Activated CD8-positive, alpha-beta memory T cell treated with anti-CD3 and anti-CD28 coated beads, Interleukin-2, amount 10 ng/mL, durations not matched to agents 7 days and 5 days (primary cell): ENCODE measurements at places on chromosomes 6 and 20.
A peak's percentile ranks its signal among the peaks of the same experiment; 100 is the strongest.

GRCh38 chr6:161711938-161712337 is 438.1 kb upstream of the AGPAT4 start:
- no peaks in the 10 kb centered on the region for H3K4me1 ChIP-seq
- H3K27me3 ChIP-seq: no peaks in the 10 kb centered on the region
- no peaks in the 10 kb centered on the region for H3K36me3 ChIP-seq
- DNase-seq: no peak
- H3K27ac ChIP-seq: no peak overlapping the region
- H3K4me3 ChIP-seq: no peak overlapping the region

- H3K27ac ChIP-seq: no peak overlapping the region
- H3K4me3 ChIP-seq: no peak overlapping the region
- DNase-seq: no peak
- no peaks in the 10 kb centered on the region for H3K4me1 ChIP-seq
- no peaks in the 10 kb centered on the region for H3K27me3 ChIP-seq
Measured at GRCh38 chr20:6855796-6856195, 88.3 kb downstream of the BMP2 start.

- no peak for DNase-seq
- no peaks in the 10 kb centered on the region for H3K36me3 ChIP-seq
- H3K27ac ChIP-seq: no peak overlapping the region
- H3K27me3 ChIP-seq: no peaks in the 10 kb centered on the region
- H3K4me1 ChIP-seq: no peaks in the 10 kb centered on the region
Measured at GRCh38 chr6:39353698-39354315, 31.3 kb upstream of the KCNK16 start.

- no peak overlapping the region for H3K27ac ChIP-seq
- H3K27me3 ChIP-seq: no peaks in the 10 kb centered on the region
- peaks cover 57% of the 10 kb centered on the region for H3K36me3 ChIP-seq
- H3K4me3 ChIP-seq: no peak overlapping the region
- DNase-seq: no peak
- H3K4me1 ChIP-seq: peaks cover 10% of the 10 kb centered on the region
Measured at GRCh38 chr6:144493035-144493910, 208.1 kb downstream of the UTRN start.

- DNase-seq: no peak
- H3K4me3 ChIP-seq: no peak overlapping the region
- no peaks in the 10 kb centered on the region for H3K27me3 ChIP-seq
- H3K27ac ChIP-seq: no peak overlapping the region
- H3K4me1 ChIP-seq: no peaks in the 10 kb centered on the region
- H3K36me3 ChIP-seq: no peaks in the 10 kb centered on the region
Measured at GRCh38 chr6:86192123-86192522, 549.4 kb upstream of the SYNCRIP start.

GRCh38 chr6:128723667-128724066 is 159.3 kb upstream of the LAMA2 start:
- no peaks in the 10 kb centered on the region for H3K36me3 ChIP-seq
- H3K4me3 ChIP-seq: no peak overlapping the region
- no peak for DNase-seq
- no peak overlapping the region for H3K27ac ChIP-seq
- peaks cover 30% of the 10 kb centered on the region for H3K27me3 ChIP-seq

- peaks cover 8% of the 10 kb centered on the region for H3K4me1 ChIP-seq
- no peak overlapping the region for H3K4me3 ChIP-seq
- H3K27me3 ChIP-seq: peaks cover 59% of the 10 kb centered on the region
- H3K27ac ChIP-seq: no peak overlapping the region
Measured at GRCh38 chr6:170285482-170285881, 5.4 kb downstream of the DLL1 start.

- no peaks in the 10 kb centered on the region for H3K36me3 ChIP-seq
- DNase-seq: no peak
- H3K27ac ChIP-seq: no peak overlapping the region
- H3K4me1 ChIP-seq: no peaks in the 10 kb centered on the region
- peaks cover 19% of the 10 kb centered on the region for H3K27me3 ChIP-seq
Measured at GRCh38 chr6:47400581-47400980, 77.0 kb upstream of the CD2AP start.

GRCh38 chr6:48994811-48995210 is 468.2 kb downstream of the MMUT start:
- H3K27me3 ChIP-seq: no peaks in the 10 kb centered on the region
- no peak overlapping the region for H3K4me3 ChIP-seq
- no peaks in the 10 kb centered on the region for H3K4me1 ChIP-seq
- H3K27ac ChIP-seq: no peak overlapping the region
- H3K36me3 ChIP-seq: no peaks in the 10 kb centered on the region

DNA sequence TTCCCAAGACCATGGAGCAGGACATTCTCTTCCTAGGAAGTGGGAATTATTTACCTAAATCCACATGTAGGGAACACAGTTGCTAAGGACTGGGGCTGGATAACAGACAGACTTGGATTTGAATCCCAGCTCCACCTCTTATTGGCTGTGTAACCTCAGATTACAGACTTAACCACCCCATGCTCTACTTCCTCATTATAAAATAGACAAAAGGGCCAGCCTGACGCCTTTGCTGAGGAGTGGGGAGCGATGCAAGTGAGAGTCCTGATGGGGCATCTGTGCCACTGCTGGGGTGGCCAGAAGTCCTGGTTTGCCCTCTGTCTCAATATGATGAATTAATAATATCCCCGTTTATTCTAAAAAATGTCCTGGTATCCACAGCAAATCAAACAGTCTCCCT is 46.8 kb downstream of the SPATA2 start:
- no peak overlapping the region for H3K27ac ChIP-seq
- no peaks in the 10 kb centered on the region for H3K27me3 ChIP-seq
- no peak overlapping the region for H3K4me3 ChIP-seq
- no peak for DNase-seq
- peaks cover 12% of the 10 kb centered on the region for H3K36me3 ChIP-seq

GRCh38 chr20:61430228-61430624 is 178.2 kb downstream of the CDH4 start:
- H3K27ac ChIP-seq: no peak overlapping the region
- no peaks in the 10 kb centered on the region for H3K4me1 ChIP-seq
- H3K4me3 ChIP-seq: no peak overlapping the region
- DNase-seq: no peak

DNA sequence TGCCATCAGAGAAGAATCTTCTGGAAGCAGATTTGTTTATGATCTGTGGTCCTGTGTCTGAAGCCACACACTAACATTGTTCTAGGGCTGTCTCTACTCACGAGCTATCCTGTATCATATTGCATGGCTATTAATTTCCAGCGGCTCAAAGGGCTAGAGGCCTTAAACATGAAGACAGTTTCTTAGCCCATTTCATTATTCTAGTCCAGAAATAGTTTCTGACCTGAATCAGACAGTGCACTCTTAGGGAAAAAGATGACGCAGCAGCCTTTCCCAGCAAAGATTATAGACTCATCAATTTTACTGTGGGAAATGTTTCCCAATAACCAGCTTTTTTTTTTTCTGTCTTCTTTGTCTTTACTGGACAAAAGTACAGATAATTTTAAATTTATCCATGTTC is 105.3 kb upstream of the SUPT3H start:
- no peaks in the 10 kb centered on the region for H3K27me3 ChIP-seq
- peaks cover 30% of the 10 kb centered on the region for H3K4me1 ChIP-seq
- peaks cover 1% of the 10 kb centered on the region for H3K36me3 ChIP-seq
- DNase-seq: no peak
- no peak overlapping the region for H3K27ac ChIP-seq
- no peak overlapping the region for H3K4me3 ChIP-seq

DNA sequence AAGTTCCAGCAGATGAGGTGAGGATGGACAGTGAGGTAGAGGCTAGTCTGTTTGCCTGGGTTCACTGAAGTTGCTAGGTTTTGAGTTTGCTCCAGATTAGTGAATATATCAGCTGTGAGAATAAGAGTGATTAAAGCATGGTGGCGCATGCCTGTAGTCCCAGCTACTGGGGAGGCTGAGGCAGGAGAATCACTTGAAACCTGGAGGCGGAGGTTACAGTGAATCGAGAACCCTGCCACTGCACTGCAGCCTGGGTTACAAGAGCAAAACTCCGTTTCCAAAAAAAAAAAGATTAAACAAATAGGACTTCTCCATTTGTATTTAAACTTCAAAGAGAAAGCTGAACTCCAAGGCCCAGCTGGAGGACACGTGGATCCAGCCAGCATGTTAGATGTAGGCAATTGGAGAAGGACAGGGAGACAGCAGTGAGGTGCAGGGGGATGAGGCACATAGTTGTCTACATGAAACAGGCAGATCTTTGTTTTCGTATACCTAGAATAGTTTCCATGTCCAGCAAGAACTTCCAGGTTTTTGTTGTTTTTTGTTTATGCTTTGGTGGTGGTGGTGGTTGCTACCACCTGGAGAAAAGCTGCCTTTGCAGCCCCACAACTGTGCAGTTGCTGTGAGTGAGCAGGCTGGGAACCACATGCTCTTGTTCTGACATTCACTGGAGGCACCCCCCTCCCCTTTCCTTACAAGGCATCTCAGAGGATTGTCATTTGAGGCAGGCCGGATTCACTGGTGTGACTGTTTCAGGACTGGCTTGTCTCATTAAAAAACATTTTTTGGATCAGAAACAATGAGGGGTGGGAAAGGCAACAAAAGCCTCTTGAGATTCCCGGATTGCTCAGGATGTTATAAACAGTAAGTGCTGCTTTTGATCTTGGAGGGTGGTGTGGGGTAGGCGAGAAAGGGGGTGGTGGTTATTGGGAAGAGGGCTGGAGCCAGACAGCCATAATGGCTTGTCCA is 72.3 kb downstream of the JARID2 start:
- H3K4me1 ChIP-seq: peaks cover 76% of the 10 kb centered on the region
- no peak for DNase-seq
- H3K27ac ChIP-seq: peak overlapping the region; percentile 11
- H3K36me3 ChIP-seq: peaks cover 4% of the 10 kb centered on the region
- no peak overlapping the region for H3K4me3 ChIP-seq

- no peaks in the 10 kb centered on the region for H3K36me3 ChIP-seq
- no peak overlapping the region for H3K4me3 ChIP-seq
- no peaks in the 10 kb centered on the region for H3K27me3 ChIP-seq
- no peaks in the 10 kb centered on the region for H3K4me1 ChIP-seq
- no peak for DNase-seq
- H3K27ac ChIP-seq: no peak overlapping the region
Measured at GRCh38 chr6:83767033-83767432, 58.1 kb upstream of the SNAP91 start.

DNA sequence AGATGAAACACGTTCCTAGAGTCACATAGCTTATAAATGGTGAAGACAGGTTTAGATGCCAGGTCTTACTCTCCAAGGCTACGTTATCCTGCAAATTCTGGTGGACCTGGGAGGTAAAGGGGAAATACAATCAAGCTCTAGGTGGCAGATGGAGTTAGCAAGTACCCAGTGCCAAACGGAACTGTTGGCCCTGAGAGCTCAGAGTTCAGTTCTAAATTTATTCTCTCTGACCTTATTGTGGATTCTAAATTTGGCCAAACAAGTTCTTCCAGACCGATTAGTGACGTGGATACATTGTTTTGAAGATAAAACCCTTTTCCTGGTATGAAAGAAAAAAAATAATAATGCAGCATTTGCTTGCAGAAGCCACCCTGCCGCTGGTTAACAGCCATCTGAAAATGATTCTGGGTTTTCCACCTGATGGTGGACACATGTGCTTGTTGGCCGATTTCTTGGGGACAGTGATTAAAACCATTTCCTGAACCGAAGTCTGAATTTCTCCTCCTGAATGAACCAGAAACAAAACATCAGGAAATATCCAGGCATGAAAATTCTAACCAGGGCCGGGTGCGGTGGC is 32.5 kb downstream of the RIPOR3 start:
- no peak overlapping the region for H3K27ac ChIP-seq
- H3K4me1 ChIP-seq: no peaks in the 10 kb centered on the region
- no peaks in the 10 kb centered on the region for H3K36me3 ChIP-seq
- no peak overlapping the region for H3K4me3 ChIP-seq
- no peak for DNase-seq

DNA sequence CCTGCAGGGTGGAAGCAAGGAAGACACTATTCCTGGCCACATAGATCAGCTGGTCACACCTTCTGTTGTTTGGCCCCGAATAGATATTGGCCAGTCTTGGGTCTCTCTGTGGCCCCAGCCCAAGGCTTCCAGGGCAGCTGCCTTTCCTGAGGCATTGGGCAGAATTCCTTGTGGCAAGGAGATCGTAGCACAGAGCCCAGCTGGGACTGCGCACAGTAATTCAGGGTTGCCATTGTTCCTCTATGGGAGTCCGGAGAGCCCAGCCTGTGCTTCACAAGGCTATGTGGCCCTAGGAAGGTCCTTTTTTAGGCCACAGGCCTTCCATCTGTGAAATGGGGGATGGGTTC is 6.9 kb downstream of the SGK2 start:
- H3K4me3 ChIP-seq: no peak overlapping the region
- no peaks in the 10 kb centered on the region for H3K4me1 ChIP-seq
- no peaks in the 10 kb centered on the region for H3K27me3 ChIP-seq
- no peak for DNase-seq

DNA sequence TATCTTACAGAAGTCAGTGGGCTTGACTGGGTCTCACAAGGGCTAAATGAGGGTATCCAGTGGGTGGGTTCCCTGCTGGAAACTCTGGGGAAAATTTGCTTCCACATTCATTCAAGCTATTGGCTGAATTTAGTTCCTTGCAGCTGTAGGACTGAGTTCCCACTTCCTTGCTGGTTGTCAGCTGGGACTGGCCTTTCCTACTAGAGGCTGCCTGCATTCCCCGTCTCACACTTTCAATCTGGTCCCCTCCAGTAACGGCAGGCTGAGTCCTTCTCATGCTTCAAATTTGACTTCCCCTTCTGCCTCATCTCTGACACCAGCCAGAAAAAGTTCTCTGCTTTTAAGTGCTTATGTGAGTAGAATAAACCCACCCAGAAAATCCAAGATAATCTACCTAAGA is 4.4 kb downstream of the CSNK2A1 start:
- H3K36me3 ChIP-seq: peaks cover 54% of the 10 kb centered on the region
- no peak overlapping the region for H3K4me3 ChIP-seq
- no peaks in the 10 kb centered on the region for H3K27me3 ChIP-seq
- DNase-seq: no peak
- H3K27ac ChIP-seq: no peak overlapping the region

- H3K27ac ChIP-seq: no peak overlapping the region
- H3K4me1 ChIP-seq: peaks cover 22% of the 10 kb centered on the region
- peaks cover 50% of the 10 kb centered on the region for H3K36me3 ChIP-seq
- DNase-seq: no peak
- H3K27me3 ChIP-seq: no peaks in the 10 kb centered on the region
Measured at GRCh38 chr6:111407686-111408085, 75.3 kb downstream of the REV3L start.

DNA sequence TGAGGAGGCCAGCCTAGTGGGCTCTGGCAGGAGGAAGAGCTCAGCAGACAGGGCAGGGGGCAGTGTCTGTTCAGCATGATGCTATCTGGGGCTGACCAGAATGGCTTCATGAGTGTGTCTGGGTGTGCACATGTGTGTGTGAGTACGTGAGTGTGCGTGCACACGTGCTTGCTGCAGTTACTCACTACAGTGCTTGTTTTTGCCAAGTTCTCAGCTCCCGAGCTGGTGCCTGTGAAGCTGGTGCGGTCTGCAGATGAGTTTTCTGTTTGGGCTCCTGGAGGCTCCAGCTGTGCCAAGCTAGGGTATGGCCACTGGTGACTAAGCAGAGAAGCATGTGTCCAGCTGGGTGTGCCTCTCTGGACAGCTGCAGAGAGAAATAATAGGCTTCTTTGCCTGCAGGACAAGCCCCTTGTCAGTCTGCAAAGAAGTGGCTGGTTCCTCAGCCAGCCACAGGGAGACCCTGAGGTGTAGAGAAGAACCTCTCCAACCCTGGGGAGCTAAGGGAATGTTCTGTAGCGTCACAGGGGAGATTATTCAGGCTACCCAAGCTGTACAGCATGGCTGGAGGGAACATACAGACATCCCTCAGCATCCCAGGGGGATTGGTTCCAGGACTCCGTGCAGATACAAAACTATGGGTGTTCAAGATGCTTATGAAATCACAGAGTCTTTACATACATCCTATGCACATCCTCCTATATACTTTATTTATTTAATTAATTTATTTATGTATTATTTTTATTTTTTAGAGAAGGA is 40.2 kb upstream of the FAM50B start:
- no peaks in the 10 kb centered on the region for H3K4me1 ChIP-seq
- no peak for DNase-seq
- no peak overlapping the region for H3K4me3 ChIP-seq
- peaks cover 8% of the 10 kb centered on the region for H3K27me3 ChIP-seq
- H3K27ac ChIP-seq: no peak overlapping the region
